ENCODE measurements at places on chromosomes 7 and 10. TPM values are rescaled to one million over a fixed set of nuclear protein-coding genes. Genes with fewer than 3 reads are reported as not detected.

The SUN3 gene
- not detected for total RNA-seq

The CYP3A7 gene
- total RNA-seq: 0.30 TPM

The CCL24 gene
- not detected for total RNA-seq

The TCAF2 gene
- total RNA-seq: 2.4 TPM

The ZNF503 gene
- total RNA-seq: 7.7 TPM

The UNC5B gene
- total RNA-seq: 46.3 TPM

The BTBD16 gene
- total RNA-seq: not detected

The NKX2-3 gene
- total RNA-seq: 0.89 TPM

The OR2AE1 gene
- total RNA-seq: not detected

The GRID1 gene
- 0.09 TPM for total RNA-seq

The HYAL4 gene
- total RNA-seq: not detected

The PRF1 gene
- total RNA-seq: not detected

The PPP1R17 gene
- not detected for total RNA-seq

The PRLHR gene
- not detected for total RNA-seq

The CNPY1 gene
- total RNA-seq: not detected

The C10orf53 gene
- not detected for total RNA-seq

The CCDC172 gene
- not detected for total RNA-seq

The H2BK1 gene
- total RNA-seq: not detected

The SCRN1 gene
- total RNA-seq: 104 TPM

The SORCS3 gene
- total RNA-seq: not detected

The CREB5 gene
- total RNA-seq: 4.5 TPM

The CYP3A4 gene
- total RNA-seq: not detected

The SH2B2 gene
- total RNA-seq: 4.7 TPM

The TBX20 gene
- 8.6 TPM for total RNA-seq

The GPR26 gene
- not detected for total RNA-seq

The EIF4H gene
- 279 TPM for total RNA-seq

The IKZF5 gene
- total RNA-seq: 3.3 TPM

The FAM221A gene
- 2.0 TPM for total RNA-seq

The TCERG1L gene
- not detected for total RNA-seq

The PVRIG gene
- not detected for total RNA-seq

The ZNF107 gene
- 3.9 TPM for total RNA-seq

The TAF3 gene
- total RNA-seq: 1.8 TPM

The TDRD1 gene
- total RNA-seq: not detected

The ERVW-1 gene
- not detected for total RNA-seq

The FGFBP3 gene
- 0.59 TPM for total RNA-seq

The NODAL gene
- total RNA-seq: not detected

The HABP2 gene
- total RNA-seq: not detected

The MOGAT3 gene
- not detected for total RNA-seq

The MRM2 gene
- total RNA-seq: 13.4 TPM

The NPFFR1 gene
- total RNA-seq: not detected

The LRRC18 gene
- total RNA-seq: not detected

The HPSE2 gene
- total RNA-seq: not detected

The UCMA gene
- not detected for total RNA-seq
